Thymus (tissue), 14 donors: ENCODE measurements at places on chromosomes 2 and 18.

DNA sequence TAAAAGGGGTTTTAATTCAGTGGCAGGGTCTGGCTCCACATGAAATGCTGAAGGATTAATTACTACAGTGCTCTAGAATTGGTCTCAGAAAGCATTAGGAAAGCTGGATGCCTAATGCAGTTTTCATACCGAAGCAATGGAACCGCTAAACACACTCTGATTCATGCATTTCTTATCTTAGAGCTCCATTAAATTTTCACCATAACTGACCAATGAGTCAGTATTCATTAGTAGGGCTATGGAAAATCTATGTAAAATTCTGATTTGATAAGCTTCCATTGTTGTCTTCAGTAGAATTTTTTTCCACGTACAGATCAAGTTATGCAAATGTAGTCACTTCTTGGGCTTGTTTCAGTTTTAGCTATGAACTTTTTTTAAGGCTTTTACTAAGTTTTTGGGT is 359.9 kb downstream of the ARHGAP15 start:
- DNase-seq = no peak

- no peak for DNase-seq
These were observed 25.2 kb downstream of the CAB39 start for GRCh38 chr2:230737791-230738226.

DNA sequence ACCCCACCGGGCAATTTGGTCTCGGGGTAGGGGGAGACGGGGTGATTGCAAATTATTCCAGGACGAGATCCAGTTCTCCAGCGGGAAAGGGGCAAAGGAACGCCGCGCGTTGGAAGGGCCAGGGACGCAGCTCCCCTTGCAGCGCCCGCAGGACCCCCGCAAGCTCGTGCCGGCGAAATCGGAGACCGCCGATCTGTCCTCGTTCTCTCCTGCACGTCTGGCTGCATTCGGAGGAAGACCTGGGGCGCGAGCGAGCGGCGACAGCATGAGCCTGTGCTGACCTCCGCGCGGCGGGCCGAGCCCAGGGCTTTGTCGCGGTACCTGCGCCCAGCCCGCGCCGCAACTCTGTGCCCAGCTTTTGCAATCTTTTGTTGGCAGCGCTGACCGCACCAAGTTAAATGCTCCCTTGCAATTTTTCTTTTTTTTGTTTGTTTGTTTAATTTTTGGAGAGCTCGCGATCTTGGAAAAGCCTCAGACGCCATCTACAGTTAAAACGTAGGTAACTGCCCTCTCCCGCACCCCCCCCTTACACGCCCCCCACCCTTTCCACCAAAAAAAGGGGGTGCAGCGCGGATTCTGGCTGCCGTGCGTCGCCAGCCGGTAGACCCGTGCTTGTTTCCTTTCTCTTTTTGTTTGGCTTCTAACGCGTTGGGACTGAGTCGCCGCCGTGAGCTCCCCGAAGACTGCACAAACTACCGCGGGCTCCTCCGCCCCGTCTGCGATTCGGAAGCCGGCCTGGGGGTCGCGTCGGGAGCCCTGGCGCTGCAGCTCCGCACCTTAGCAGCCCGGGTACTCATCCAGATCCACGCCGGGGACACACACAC is 667 bp downstream of the TRIB2 start:
- DNase-seq = peak; percentile 61

DNA sequence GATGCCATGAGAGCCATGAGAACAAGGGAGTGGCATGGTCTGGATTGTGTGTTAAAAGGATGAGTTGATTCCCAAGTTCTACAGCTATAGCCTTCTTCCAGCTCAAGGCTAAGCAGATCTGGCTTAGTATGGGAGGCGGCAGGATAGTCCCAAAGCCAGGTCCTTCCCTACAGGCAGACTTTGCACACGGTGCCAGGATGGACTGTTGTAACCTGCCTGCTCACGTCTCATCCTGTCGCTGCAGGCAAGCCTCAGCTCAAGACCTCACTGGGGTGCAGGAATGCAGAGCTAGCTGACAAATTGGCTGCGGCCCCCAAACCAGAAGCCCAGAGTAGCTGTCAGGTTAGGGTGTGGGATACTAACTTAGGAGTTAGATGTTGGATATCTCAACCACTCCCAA is 28.8 kb upstream of the IGFBP5 start:
- no peak for DNase-seq

- no peak for DNase-seq
These were observed 21.8 kb upstream of the CNRIP1 start for GRCh38 chr2:68341583-68341982.

DNA sequence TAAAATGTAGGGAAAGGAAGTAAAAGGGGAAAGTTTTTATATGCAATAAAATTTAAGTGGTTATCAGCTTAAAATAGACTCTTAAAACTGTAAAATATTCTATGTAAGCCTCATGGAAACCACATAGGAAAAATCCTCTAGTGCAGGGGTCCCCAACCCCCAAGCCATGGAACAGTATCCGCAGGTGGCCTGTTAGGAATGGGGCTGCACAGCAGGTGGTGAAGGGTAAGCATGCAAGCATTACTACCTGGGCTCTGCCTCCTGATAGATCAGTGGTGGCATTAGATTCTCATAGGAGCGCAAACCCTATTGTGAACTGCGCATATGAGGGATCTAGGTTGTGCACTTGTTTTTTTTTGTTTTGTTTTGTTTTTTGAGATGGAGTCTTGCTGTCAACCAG is 1409.3 kb upstream of the CDH2 start:
- DNase-seq = no peak

- DNase-seq = no peak
These were observed 45.0 kb upstream of the CREB1 start for GRCh38 chr2:207484444-207485391.

GRCh38 chr18:10321576-10321975 is 132.9 kb upstream of the APCDD1 start:
- DNase-seq = no peak

GRCh38 chr2:150732064-150732463 is 244.6 kb upstream of the RND3 start:
- no peak for DNase-seq

DNA sequence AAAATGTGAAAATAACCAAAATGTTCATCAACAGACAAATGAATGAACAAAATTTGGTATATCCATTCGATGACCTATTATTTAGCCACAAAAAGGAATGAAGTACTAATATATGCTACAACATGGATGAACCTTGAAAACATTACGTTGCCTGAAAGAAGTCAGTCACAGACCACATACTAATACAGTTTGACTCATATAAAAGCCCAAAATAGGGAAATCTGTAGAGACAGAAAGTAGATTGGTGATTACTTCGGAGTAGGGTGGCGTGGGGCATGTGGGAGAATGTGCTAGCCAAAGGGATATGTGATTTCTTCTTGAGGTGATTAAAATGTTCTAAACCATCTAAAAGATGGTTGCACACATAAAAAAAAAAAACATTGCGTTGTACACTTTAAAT is 44.2 kb upstream of the PPM1B start:
- DNase-seq = no peak

DNA sequence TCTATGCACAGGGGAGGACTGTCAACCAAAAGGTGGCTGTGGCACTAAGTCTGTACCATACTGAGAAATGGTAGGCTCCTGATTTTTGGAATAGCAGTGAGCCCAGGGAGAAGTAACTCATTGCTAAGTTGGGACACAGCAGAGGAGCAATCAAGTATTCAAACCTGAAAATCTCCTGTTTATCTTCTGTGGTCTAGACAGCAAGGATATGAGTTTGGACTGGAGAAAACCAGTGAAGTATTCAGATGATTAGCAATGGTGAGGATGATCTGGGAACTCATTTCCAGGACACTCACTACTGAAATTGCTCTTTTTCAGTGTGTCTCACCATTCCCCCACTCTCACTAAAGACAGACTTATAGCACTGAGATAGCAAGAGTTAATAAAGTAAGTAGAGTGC is 112.0 kb downstream of the GULP1 start:
- no peak for DNase-seq

GRCh38 chr2:206991070-206991469 is 51.8 kb downstream of the CPO start:
- DNase-seq = no peak

DNA sequence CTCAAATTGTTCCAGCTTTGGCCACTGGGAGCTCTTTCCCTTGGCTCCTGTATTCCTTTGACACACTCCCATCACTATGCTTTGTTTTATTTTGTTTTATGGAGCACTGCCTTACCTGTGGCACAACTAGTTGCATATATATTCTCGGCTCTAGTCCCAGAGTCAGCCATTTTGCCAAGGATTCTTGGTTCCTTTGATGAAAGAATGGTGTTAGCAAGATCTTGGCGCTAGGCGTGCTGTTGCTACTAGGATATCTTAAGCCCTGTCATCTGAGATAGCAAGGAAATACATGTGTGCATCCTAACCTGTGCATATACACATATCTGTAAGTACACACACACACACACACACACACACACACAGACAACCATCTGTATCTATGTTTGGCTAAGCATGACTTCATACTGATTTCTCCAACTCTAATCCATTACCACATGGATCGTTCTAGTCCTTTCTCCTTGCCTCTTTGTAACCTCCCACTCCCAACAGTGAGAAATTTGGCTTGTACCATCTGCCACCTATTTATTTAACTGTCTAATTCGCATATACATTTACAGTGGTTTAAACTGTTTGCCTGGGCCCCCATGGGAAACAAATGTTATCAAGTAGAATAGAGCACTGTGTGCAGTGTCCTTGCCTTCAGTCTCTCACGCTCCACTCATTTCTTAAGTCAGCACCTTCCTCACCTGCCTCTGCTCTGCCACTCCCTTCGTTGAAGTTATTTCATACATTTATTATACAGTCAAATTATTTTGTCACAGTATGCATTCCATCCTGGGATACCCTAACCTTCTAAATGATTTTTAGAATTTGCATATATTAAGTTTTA is 137.5 kb upstream of the MAP3K20 start:
- DNase-seq = no peak
